ENCODE measurements at places on chromosomes 2 and 18.

DNA sequence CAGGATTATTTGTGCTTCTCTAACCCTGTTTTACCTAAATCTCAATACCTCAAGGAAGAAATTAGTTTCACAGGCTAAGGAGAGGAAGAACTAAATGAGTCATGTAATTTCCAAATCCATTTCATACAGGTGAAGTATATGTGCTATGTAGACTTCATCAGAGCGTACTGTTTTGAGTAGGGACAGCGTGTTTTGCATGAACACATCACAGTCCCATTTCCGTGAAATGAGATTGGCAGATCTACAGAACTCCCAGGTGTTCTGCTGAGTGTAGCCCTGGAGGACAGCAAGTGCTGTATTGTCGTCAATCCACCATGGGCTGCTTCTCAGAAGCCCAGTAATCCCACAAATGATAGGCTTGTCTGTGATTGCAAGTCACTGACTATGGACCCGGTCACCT lies 97.7 kb downstream of the XRCC5 start:
- no peak for DNase-seq

DNA sequence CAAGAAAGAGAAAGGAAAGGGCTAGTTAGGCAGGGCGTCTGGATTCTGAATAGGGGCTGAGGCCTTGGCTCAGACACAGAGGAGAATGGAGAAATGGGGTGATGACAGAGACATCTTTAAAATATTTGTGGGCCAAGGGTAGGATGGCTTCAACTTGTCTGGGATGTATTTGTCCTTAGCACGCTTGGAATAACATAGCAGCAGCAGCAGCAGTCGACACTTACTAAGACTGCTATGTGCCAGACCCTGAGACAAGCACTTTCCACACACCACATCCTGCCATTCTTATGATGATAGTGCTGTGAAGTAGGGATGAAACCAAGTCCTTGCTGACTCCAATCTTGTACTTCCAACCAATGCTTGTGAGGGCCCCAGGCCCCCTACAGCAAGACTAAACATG lies 2.6 kb downstream of the IL1RL1 start:
- DNase-seq = no peak

DNA sequence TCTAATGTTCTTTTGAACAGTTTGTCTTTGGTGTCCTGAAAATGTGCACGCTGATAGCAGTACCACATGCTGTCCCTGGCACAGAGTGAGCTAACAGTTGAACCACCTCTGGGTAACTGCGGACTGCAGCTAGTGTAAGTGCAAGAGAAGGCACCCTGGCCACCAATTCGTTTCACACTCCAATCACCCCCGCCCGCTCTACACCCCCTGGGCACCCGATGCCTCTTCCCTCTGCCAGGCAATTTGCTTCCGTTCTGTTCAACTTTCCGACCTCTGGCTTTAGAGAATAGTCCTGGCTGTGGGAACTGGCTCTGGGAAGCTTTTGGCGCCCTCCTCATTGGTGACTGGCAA lies 1.4 kb downstream of the DOCK10 start:
- no peak for DNase-seq

GRCh38 chr2:215597577-215597976 lies 161.7 kb upstream of the FN1 start:
- DNase-seq = no peak

- no peak for DNase-seq
These were observed 89.2 kb upstream of the CD226 start for GRCh38 chr18:70036771-70037347.

GRCh38 chr2:112335600-112335999 lies 60.2 kb downstream of the ZC3H6 start:
- DNase-seq = no peak

DNA sequence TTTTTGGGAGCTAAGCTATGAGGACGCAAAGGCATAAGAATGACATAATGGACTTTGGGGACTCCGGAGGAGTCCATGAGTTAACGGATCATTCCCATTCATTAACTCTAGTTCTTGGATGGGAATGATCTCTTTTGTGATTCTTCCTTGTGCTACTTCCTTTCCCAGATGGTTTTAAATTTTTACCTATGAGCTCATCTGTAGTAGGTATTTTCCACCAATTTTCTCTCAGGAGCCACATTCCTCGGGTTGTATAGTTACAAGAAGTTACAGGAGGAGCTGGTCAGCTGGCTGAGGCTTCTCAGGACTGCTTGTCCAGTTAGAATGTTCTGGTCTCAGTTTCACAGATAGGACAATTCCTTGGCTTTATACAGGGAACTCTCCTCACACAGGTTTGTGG lies 42.9 kb upstream of the LPIN2 start:
- no peak for DNase-seq

DNA sequence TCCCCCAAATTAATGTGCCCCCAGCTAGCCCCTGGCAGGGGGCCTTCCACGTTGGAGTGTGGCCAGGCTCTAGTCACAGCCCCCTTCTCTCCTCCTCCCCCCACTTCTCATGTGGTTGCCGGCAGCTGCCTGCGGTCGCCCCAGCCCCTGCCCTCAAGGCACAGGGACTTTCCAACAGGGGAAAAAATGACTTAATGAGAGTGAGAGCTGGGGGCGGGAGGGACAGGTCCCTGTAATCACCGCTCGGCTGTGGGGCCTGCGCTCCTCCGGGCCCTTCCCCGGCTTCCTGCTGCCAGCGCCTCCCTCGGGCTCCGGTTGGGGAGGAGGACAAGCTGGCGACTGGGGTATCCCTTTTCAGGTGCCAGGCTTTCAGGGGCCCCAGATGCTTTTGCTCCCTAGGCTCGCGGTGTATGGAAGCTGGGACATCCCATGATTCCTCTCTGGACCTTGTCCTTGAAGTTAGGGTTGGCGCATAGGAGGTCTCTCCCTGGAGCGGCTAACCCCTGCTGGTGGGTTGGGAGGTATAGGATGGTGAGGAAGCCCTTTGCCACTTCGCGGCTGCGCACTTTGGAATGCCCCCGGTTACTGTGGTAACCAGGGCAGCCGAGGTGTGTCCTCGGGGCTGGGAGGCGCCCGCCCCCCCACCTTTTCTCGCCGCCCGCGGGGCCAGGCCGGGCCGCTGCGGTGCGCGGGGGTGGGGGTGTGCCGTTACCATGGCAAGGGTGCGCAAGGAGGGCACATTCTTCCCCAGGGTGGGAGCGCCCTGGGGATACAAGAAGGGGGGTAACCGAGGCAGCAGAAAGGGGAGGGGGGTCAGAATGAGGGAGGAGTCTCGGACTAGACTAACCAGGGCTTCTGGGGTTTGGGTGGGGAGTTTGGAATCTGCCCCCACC lies 16.1 kb downstream of the WNT10A start:
- no peak for DNase-seq

All from fibroblast of pulmonary artery (primary cell).